ENCODE measurements at places on chromosomes 1 and 21.
A peak's percentile ranks its signal among the peaks of the same experiment; 100 is the strongest.

DNA sequence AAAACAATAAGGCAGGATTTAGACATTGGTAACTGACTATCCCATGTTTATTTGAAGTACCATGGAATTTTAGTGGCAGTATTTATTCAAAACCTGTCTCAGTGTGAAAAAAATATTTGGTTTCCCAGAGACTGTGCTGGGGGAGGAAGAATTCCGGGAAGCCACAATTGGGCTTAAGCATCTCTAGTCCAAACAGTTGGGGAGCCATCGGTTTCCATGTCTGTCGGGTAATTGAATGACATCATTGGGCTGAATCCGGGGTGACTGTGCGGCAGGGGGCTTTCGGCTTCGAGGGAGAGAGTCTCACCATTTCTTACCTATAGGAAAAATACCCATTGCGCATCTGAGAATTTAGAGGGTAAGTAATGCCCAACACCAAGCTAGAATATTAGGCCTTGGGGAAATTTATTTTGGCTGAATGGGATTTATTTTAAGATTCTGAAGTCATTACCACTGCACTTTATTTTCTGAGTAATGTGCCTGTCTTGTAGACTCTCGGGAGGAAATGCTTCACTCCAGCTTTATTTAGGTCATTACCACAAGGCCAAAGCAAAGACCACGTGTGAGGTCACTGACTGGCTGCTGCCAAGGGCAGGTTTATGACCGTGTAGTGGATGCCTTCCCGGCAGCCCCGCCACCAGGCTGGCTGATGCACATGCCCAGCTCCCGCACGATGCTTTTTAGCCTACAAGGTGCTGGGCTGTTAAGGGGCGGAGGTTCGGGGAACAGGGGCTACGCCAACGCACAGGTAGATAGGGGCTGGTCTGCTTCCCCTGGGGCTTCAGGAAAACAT is 23.1 kb upstream of the UMODL1 start:
- no peak for DNase-seq

- DNase-seq: peak; percentile 56
Observed at GRCh38 chr1:38991638-38992411, 749 bp downstream of the AKIRIN1 start.

- no peak for DNase-seq
Observed at GRCh38 chr1:119477710-119478109, 29.3 kb upstream of the HSD3B1 start.

DNA sequence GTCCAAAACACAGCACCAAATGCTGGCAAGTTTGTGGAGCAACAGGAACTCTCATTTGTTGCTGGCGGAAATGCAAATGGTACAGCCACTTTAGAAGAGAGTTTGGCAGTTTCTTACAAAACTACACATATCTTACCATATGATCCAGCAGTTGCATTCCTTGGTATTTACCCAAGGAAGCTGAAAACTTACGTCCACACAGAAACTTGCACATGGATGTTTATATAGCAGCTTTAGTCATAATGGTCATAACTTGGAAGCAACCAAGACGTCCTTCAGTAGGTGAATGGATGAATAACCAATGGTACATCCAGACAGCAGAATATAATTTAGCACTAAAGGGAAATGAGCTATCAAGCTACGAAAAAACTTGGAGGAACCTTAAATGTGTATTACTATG is 66.4 kb downstream of the MARK1 start:
- DNase-seq: no peak

- DNase-seq: no peak
Observed at GRCh38 chr1:231295938-231296337, 41.7 kb downstream of the EXOC8 start.

DNA sequence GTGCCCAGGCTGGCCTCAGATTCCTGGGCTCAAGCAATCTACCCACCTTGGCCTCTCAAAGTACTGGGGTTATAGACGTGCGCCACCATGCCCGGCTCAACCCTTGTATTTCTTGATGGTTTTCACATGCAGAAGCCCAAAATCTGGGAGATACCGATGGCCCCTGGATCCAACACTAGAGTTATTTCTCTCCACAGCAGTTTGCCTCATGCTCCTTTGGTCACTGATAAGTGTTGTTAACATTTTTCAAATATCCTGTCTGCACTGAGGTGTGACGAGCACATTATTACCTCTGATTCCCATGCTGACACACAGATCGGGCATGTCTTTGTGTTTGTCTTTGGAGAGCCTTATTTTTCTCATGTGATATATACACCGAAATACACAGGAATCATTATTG is 107.0 kb downstream of the KIF26B start:
- no peak for DNase-seq

DNA sequence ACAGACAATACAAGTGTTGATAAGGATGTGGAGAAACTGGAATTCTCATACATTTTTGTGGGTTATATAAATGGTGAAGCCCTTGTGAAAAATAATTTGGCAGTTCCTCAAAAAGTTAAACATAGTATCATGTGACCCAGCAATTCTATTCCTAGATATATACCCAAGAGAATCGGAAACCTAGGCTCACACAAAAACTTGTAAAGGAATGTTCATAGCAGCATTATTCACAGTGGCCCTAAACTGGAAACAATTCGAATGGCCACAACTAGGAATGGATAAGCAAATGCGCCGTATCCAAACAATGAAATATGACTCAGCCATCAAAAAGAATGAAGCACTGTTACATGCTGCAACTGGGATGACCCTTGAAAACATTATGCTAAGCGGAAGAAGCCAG is 3.9 kb upstream of the CD247 start:
- DNase-seq: no peak

GRCh38 chr1:18959591-18959990 is 3.1 kb upstream of the IFFO2 start:
- DNase-seq: no peak

DNA sequence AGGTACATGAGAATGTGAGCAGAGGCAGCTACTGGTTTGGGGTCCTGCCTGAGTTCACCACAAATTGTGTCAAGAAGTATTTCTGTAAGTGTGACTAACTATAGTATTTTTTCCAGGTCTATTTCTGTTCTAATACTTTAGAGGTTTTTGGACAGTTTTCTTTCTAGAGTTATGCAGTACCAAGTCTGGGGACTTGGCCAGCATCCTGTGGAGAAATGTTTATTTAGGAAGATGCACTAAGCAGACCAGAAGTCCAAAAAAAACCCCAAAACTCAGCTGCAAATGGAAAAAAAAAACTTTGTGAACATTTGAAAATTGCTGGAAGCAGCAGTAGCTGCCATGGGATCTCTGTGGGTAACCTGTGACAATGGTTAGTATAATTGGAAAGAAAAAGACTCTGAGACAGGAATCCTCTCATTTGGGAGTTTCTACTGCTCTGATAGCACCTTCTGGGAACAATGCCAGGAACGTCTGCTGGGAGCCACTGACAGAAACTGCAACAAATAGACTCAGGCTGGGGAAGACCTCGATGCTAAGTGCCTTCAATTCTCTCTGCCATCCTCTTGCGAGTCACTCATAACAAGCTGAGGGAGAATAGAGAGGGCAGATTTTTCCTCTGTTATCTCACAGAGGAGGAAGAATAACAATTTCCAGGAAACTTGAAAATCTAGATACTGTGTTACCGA is 37.6 kb downstream of the OR10R2 start:
- no peak for DNase-seq

DNA sequence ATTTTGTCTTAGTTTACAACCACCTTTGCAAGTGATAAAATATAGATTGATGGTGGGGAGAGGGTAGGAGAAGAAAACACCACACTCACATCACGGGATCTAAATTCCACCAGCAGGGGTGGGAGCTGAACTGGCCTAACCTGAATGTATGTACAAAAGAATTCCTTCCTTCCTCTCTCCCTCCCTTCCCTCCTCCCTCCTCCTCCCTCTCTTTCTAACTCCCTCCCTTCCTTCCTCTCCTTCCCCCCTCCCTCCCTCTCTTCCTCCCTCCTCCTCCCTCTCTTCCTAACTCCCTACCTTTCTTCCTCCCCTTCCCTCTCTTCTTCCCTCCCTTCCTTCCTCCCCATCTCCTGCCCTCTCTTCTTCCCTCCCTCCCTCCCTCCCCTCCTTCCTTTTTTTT is 40.2 kb downstream of the HIVEP3 start:
- DNase-seq: no peak

GRCh38 chr1:53982034-53982762 is 35.8 kb downstream of the LDLRAD1 start:
- DNase-seq: no peak

DNA sequence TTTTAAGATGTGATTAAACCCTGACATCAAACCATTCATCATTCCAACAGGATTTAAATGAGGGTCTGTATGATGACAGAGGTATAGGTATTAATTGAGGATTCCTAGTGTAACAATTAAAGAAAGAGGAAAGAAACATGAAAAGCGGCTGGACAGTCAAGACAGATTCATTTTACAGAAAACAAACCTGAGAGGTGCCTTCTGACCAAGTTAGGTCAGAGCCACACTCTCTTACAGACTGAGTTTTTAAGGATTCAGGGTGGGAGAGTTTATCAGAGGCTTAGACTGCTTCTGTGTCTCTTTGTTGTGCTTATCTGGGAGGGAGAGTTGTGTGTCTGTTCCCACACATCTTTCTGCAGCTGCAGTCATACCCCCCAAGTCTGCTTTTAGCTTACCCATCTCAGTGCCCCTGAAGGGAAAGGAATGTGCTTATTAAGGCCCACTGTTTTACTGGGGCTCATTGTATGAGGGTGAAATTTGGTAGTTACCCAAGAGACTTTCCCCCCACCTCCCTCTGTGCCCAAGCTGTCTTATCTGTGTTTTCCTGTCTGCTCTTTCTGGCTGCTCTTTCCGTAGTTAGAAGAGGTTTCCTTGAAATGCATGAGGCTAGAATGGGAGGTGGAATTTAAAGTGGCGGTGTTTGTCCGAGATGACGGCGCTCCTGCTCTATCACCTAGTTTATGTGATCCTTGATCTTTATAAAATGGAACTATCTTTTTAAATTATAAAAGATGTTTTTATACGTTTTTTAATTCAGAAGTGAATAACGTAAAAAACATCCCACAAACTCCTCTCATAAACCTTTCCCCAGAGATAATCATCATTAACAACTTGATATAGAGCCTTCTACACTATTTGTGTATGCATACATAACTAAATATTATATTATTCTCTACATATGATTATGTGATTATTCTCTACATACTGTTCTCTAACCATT is 96.0 kb upstream of the TNFSF4 start:
- no peak for DNase-seq

DNA sequence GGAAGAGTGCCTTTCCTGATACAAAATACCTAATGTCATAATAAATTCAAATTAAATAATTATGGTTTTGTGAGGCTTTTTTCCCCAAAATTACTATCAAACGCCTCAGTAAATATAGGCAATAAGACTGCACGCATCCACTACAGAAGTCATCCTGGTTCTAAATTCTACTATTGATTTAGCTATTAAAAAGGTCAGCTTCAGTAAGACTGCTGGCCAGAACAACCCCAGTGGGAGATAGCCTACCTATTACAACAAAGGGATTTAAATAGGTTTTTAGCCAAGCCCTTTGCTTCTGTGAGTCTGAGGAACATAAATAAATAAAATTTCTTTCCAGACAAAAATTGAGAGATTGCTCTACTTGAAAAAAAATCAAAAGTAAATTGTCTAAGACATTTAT is 132.1 kb downstream of the PLPPR4 start:
- DNase-seq: no peak

- no peak for DNase-seq
Observed at GRCh38 chr1:191888996-191889622, 269.2 kb upstream of the RGS18 start.

GRCh38 chr1:46400421-46400820 is 6.3 kb downstream of the FAAH start:
- DNase-seq: no peak

GRCh38 chr1:63779338-63780211 is 5.8 kb downstream of the ROR1 start:
- no peak for DNase-seq

- DNase-seq: peak; percentile 79
Observed at GRCh38 chr1:235077571-235078479, 50.8 kb downstream of the TOMM20 start.

GRCh38 chr1:43522776-43523480 is 7.8 kb upstream of the PTPRF start:
- DNase-seq: no peak

GRCh38 chr1:204502241-204502640 is 7.6 kb upstream of the PIK3C2B start:
- no peak for DNase-seq

DNA sequence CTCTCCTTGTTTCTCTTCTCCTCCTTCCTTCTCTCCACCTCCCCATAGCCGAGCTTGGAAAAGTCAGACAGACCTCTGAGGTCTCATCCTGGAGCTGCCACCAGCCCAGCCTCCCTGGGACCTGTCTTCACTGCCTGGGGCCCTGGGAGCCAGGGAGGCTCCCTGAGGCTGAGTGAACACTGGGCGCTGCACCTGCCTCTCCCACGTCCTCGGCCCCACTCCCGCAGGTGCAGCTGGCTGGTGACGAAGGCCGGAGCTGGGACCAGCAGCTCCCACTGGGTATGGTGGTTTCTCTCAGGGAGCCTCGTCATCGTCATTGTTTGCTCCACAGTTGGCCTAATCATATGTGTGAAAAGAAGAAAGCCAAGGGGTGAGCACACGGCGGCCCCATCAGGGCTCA is 5.3 kb downstream of the TNFRSF14 start:
- DNase-seq: no peak

DNA sequence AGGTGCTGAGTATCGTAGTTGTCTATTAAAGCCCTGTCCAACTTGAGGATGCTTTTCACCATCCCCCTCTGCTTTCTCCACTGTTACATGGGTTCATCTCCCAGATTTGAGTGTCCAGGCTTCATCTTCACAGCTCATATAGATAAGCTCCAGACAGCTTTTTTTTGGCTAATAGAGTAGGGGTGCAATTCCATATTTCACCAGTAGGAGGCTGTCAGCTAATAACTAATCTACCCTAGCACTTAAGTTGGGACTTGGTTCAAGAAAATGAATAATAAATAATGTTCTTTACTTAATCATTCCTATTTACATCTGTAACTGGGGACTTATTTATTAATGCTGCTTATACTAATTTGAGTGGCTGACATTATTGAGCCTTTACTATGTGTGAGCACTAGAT is 124.5 kb downstream of the IGSF21 start:
- no peak for DNase-seq

DNA sequence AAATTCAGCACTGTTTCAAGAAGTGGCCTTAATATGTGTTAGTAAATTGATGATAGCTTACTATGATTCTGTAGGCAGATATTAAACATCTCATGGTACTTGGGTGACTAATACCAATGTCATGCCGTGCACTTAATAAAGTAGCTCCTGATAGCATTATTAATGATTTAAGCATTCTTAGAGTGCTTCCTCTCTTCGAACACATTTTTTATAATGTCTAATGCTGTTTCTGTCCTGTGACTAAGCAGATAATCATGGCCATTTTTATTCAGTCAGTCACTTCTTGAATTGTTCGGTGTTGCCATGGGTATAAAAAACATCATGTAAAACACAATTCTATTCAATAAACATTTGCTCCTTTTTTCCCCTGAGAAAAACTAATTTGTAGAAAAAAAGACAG is 804.6 kb upstream of the ADGRL4 start:
- no peak for DNase-seq

GRCh38 chr1:26945728-26946127 is 14.5 kb downstream of the KDF1 start:
- DNase-seq: no peak

DNA sequence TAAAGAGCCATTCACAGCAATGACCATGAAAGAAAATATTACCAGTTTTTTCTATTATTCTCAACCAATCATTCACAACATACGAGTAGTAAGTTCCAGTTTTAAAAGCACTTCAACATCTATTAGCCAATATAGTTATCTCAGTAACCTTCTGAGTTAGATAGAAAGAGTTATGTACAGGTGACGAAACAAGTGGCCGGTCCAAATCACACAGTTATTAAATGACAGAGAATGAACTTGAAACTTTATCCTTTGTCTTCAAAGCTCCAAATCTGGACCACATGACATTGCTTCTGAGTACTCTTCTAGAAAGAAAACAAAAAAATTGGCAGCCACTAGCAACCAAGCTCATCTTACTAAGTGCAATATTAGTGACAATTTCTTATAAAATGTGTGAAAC is 393.8 kb downstream of the OMA1 start:
- no peak for DNase-seq

Data from activated CD8-positive, alpha-beta memory T cell treated with anti-CD3 and anti-CD28 coated beads, Interleukin-2, amount 50 U/mL, for 48 hours (primary cell).